Activated CD4-positive, alpha-beta T cell treated with anti-CD3 and anti-CD28 coated beads for 48 hours (primary cell): ENCODE measurements at places on chromosomes 2 and 18.

- DNase-seq = no peak
Measured at GRCh38 chr2:235191978-235192377, 240.2 kb downstream of the SH3BP4 start.

GRCh38 chr18:9958861-9959399, 45.1 kb downstream of the VAPA start:
- no peak for DNase-seq

- peak; percentile 24 for DNase-seq
Measured at GRCh38 chr2:88265352-88266303, 95.5 kb downstream of the THNSL2 start.

- DNase-seq = no peak
Measured at GRCh38 chr2:183614799-183615435, 490.7 kb downstream of the NUP35 start.

GRCh38 chr2:79041032-79041448, 15.5 kb downstream of the REG3G start:
- no peak for DNase-seq

- DNase-seq = no peak
Measured at GRCh38 chr2:6993229-6993640, 76.0 kb downstream of the RNF144A start.

- DNase-seq = no peak
Measured at GRCh38 chr2:160753331-160753654, 259.7 kb upstream of the RBMS1 start.

DNA sequence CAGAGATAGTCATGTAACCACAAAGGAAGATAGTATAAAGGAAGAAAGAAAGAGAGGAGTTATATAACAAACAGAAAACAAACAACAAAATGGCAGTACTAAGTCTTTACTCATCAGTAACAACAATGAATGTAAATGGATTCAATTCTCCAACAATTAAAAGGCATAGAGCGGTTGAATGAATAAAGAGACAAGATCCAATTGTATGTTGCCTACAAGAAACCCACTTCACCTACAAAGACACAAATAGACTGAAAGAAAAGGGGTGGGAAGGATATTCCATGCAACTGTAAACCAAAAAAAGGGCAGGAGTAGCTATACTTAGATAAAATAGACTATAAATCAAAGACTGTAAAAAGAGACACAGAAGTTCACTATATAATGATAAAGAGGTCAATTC, 157.3 kb upstream of the CREB1 start:
- no peak for DNase-seq

DNA sequence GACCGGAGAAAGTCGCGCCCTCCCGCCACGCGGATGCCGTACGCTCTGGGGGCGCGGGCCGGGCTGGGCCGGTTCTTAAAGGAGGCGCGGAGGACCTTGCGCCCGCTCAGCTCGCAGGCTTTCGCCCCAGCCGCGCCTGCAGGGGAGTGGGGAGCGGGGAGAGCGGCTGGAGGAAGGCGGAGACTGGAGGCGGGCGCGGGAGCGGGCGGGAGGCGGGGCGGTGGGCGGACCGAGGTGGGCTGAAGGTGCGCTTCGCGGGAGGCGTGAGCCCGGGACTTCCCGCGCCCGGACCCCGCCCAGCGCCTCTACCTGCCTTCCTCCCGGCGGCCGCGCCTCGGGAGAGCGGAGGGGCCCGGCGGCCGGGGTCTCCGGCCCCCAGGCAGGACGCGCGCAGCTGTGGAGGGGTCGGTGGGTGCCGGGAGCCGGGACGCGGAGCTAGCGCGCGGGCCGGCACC, at the start of gene ADRA2B:
TSS of gene ADRA2B (minus strand) at position 148 of the 455 bp plus-strand sequence. CDS start 422 bp downstream, outside the sequence.
- DNase-seq = peak; percentile 76

DNA sequence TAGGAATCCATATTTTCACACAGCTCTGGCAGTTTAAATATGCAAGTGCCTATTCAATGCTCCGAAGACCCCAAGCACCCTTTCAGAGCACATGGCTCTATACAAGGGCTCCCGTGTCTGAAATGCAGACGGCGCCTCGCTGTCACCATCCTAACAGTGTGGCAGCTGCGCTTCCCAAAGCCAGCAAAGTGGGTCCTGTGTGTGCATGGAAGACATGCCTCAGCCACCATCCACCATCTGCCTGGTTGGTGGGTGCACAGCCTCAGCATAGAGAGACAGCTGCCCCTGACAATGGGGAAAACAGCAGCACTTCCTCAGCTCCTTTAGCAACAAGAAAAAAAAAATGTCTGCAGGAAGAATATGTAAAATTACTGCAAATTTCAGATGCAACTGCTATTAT, 218.1 kb downstream of the SP3 start:
- no peak for DNase-seq

- DNase-seq = no peak
Measured at GRCh38 chr18:77470569-77471413, 221.1 kb downstream of the GALR1 start.

DNA sequence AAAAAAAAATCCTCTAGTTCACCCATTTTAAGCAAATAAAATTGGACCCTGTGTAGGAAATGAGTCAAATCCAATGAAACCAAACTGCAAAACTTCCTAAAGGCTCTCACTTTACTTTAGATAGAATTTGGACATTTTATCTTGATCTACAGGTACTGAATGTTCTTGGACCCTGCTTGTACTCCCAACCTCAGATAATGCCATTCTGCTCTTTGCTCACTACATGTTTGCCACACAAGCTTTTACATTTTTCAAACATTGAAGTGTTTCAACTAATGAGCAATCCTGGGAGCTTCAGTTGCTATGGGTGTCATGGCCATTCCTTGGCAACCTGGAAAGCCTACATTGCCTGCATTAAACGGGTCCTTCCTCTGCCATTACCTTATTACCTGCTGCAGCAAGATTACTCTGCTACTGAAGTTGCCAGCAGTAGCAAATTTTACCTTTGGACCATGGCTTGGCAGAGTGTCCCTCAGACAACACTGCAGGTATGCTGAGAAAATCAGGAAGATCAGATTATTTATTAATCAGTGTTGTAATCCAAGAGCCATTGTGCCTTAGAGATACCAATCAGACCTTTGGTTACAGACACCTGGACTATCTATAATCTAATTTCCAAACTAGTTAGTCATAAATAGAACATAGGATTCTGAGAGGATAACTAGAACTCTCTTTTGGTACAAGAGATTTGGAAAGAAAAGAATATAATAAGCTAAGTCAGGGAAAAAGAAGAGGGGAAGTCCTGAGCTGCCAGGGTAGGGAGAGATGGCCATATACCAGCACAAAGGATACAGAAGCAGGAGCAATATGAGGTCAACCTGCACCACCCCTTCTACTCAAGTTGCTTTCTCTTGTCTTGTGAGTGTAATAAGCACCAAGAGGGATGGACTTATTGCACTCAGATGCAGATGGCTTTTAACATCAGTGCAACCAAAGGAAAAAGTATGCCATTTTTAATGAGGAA, 293.3 kb upstream of the TFPI start:
- DNase-seq = no peak

DNA sequence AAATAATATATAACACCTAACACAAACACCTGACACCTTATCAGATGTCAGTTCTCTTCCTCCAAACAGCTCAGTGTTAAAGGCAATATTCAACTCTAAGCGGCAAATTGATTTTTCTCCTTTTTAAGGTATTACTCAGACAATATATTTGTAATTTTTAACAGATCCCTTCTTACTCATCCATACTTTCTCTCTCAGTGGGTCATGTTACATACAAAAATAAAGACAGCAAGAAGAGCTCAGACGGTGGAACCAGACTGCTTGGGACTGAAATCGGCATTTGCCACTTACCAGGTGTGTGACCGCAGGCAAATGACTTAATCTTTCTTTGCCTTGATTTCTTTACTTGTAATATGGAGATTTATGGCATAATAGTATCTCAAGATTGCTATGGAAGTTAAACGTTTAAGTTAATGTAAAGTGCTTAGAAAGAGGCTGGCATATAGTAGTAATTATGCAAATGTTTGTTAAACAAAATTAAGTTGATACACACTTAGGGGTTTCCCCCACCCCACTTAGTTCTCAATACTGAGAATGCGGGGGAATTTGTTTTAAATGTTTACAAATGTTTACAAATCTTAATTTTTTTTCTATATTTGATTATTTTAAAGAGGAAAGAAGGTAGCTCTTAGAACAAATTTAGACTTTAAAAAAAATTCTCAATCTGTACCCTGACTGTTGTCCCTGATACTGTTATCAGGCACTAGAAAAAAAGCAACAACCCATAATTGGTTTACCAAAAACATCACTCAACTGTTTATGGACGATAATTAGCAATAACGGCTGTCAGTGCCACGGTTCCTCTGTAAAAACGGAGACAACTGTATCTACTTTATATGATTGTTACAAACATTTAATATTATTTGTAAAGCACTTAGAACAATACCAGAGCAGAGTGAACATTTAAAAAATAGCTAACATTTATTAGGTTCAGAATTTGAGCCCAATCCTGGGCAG, 25.6 kb downstream of the MAP3K2 start:
- DNase-seq = no peak

GRCh38 chr2:51103205-51103604, 71.3 kb upstream of the NRXN1 start:
- DNase-seq = no peak

- no peak for DNase-seq
Measured at GRCh38 chr2:64115808-64116598, 28.2 kb downstream of the PELI1 start.

- DNase-seq = peak; percentile 23
Measured at GRCh38 chr18:13500227-13500865, 226.0 kb downstream of the FAM210A start.

GRCh38 chr18:78640246-78640995, 339.2 kb upstream of the SALL3 start:
- DNase-seq = no peak

DNA sequence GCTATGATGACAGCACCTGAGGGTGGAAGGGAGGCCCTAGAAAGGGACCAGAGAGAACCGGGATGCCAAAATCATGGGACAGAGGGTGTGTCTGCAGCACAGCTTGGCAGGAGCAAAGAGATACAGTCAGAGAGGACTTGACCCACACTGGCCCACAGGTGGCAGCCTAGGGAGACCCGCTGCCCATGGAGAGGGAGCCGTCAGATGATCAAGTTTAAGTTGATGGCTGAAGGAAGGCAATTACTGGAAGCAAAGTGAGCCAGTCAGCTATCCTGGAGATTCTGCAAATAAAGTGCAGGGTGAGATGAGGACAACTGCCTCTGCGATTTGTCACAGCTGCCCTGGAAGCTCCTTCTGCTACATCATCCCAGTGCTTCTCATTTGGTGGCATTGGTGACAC, 74.0 kb downstream of the CMPK2 start:
- no peak for DNase-seq

DNA sequence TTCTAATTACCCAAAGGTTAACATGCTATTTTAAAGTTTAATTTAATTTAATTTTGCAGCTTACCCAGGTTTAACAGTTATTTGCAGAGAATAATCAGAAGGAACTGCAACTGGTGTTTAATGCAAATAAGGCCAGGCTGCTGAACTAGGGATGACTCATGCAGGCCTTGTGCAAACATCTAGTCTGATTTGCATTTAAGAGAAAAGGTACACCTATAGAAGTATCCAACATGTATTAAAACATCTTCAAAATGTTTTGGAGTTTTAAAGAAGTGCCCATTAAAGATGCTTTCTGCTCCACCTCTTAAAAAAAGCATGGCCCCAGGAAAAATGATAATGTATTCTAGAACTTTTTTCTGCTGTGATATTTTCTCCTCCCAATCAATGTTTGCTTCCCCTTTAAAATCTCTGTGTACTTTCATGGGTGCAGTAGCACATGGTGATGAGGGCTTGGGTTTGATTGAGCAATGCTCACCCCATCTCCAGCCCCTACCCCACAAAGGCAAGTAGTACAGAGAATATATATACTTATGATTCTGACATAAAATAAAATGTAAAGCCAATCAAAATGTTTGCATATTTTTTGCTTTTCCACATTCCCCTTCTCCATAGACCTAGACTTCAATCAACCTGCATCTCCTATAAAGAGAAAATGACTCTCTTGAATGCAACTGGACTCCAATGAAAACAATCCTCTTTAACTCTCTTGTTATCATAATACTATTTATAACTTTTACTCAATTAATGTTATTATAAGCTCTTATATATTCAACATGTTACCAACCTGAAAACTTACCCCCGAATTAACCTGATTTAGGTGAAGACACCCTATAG, 54.1 kb downstream of the ATP8B1 start:
- DNase-seq = no peak

DNA sequence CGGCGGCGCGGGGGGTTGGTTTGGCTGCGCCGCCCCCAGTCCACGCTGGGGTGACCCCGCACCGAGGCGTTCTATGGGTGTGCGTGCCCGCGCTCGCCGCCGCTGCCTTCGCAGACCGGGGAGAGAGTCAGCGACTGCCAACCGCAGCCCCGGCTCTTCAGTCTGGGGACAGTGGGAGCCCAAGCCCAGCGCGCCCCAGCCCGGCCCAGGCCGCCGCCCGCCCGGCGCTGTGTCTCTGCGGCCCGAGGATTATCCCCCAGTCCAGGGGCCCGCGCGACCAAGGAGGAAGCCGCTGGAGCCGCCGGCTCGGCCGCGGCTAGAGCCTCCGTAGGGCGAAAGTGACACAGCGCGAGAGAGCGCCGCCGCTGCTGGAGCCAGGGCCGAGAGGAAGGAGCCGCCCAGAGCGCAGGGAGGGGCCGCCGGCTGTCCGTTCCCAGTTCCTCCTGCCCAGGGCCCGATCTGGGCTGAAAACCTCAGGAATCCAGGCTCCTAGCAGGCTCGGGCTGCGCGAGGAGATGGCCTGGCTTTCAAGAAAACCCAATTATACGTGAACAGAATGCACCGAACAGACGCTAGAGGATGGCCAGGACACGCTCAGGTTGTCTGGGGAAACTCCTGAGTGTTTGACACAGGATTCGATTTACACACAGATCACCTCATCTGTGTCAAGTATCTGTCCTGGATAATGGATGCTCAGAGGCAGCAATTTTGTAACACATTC, 2.4 kb downstream of the CTIF start:
- DNase-seq = peak; percentile 23

DNA sequence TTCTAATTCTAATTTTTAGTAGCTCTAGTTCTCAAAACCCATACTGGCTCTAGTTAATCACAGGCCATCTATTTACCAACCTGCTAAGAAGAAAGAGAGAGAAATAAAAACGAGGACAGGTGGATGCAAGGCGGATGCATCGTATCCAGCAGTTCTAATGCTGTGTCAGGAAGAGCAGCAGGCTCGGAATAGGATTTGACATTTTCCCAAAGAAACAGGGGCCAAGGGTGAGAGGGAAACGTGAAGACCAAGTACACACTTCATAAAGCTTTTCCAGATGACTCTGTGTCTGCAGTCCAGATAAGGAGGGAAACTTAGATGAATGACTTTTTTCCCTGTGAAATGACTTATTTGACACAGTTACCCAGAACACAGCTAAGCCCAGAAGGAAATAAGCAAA, 117.5 kb downstream of the ESCO1 start:
- DNase-seq = no peak

GRCh38 chr2:28639092-28639691, 112.4 kb upstream of the PPP1CB start:
- DNase-seq = no peak

GRCh38 chr2:65425276-65425675, 7.1 kb downstream of the SPRED2 start:
- DNase-seq = no peak

- DNase-seq = no peak
Measured at GRCh38 chr2:33287507-33288005, 188.9 kb upstream of the RASGRP3 start.

- DNase-seq = no peak
Measured at GRCh38 chr2:7844414-7844965, 837.4 kb upstream of the ID2 start.

GRCh38 chr18:6015364-6015763, 120.0 kb upstream of the TMEM200C start:
- no peak for DNase-seq

GRCh38 chr18:74654638-74655037, 57.0 kb downstream of the ZNF407 start:
- no peak for DNase-seq

- no peak for DNase-seq
Measured at GRCh38 chr2:78870343-78870967, 155.0 kb upstream of the REG3G start.

- DNase-seq = peak; percentile 54
Measured at GRCh38 chr2:54422072-54422581, 34.0 kb upstream of the SPTBN1 start.
